HCT116 (cell line): ENCODE measurements at places on chromosomes 11 and 22. TPM values are rescaled to one million over a fixed set of nuclear protein-coding genes. Genes with fewer than 3 reads are reported as not detected.
A peak's percentile ranks its signal among the peaks of the same experiment; 100 is the strongest.

- DNase-seq = no peak
Measured at GRCh38 chr11:35683728-35684339, 21.3 kb downstream of the TRIM44 start.

GRCh38 chr11:889687-890475 is 20.7 kb downstream of the CHID1 start:
- no peak for DNase-seq

DNA sequence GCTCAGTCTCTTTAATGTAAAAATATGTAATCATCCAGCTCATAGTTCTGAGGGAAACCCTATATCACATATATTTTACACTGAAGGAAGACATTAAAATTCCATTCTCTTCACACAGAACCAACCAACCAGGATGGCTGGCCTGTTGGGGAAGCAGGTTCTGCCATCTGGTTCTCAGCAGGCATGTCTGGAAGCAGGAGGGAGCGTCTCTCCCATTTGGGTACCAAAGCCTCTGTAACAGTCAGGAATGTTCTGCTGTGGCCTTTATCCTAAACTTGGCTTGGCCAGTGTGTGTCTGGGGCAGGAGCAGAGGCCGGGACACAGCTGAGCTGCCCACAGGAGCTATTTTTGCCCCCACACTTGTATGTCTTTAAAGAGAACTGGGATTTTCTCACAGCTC is 29.2 kb downstream of the SGSM3 start:
- DNase-seq = no peak

GRCh38 chr11:131486937-131487635 is 116.7 kb downstream of the NTM start:
- no peak for DNase-seq

- no peak for DNase-seq
Measured at GRCh38 chr11:73991471-73992006, 8.9 kb upstream of the UCP2 start.

- DNase-seq = no peak
Measured at GRCh38 chr22:49272546-49273125, 555.0 kb downstream of the BRD1 start.

DNA sequence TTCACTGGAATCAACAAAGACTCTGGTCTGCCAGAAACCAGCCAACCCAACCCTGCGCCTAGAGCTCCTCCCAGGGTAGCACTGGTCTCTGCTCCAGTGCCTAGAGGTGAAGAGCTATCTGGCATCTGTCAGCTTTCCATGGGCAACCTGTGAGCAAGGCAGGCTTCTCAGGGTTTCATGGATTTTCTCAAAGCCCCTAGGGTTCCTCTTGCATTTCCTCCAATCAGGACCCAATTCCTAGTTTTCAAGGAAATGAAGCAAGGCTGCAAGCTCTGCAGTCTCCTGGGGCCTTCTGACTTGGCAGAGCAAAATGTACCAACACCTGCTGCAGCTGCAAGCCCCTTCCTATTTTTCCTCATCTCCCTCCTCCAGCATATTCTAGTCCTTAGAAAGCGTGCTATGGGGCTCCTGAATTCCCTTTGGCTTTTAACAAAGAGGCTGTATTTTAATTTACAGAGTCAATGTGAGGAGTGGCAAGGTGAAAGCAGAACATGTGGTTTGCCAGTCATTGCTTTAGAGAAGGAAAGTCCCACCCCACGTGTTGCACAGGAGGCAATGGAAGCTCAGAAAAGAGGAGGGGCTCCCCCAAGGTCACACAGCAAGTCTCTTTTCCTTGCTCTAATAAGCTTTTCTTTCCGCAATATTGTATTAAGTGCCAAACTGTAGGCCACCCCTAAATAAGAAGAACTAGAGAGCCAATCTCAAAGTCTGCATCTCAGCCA is 33.0 kb upstream of the RIC3 start:
- DNase-seq = no peak

- no peak for DNase-seq
Measured at GRCh38 chr11:117684731-117685130, 112.3 kb downstream of the DSCAML1 start.

DNA sequence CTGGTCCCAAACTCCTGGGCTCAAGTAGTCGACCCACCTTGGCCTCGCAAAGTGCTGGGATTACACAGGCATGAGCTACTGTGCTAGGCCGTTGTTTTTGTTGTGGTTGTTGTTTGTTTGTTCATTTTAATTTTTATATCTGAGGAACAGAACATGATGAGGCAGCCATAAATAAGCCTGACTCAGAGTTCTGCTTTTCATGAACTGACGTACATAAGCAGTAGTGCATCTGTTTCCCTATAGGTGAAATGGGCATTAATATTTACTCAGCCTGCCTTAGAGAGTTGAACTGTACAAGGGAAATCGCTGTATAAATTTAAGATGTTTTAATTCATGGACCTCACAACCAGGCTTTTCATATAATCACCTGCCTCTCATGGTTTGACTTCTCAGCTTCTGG is 80.5 kb downstream of the PDHX start:
- no peak for DNase-seq

- DNase-seq = no peak
Measured at GRCh38 chr11:122192634-122193255, 76.7 kb upstream of the BLID start.

DNA sequence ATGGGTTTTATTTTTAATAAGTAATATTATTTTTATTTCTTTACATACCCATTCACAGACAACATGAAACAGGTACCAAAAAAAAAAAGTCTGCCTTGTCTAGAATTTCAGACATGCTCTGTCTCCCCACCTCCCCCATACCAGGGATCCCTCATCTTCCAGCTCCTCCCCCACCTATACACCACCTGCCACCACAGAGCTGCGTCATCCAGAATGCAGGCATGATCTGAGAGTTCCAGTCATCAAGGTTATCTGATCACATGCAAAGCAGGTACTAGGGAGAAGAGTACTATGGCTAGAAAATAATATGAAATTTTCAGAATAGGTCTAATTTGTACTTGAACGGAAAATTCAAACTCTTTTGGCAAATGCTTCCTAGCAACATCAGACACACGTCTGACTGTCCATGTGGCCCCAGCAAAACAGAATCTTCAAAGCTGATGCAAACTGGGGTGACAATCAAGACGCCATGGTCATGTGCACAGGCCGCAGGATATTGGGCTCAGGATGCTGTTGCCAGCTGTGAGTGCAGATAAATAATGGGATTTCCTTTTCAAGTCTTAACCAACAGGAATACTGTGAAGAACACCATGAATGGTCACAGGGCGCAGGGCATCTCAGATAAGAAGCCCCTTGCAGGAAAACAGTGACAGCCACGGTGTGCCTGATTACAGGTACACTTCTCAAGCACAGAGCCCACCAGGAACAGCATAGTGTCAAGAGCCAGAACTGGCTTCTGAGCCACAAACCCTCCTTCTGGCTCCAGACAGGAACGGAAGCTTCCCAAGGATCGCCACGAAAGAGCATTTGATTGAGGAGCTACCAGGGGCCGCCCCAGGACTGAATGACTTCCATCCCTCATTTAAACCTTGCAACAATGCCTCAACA is 169.5 kb downstream of the EFCAB6 start:
- no peak for DNase-seq

- DNase-seq = peak; percentile 41
Measured at GRCh38 chr11:43567396-43567975, 113.1 kb upstream of the HSD17B12 start.

DNA sequence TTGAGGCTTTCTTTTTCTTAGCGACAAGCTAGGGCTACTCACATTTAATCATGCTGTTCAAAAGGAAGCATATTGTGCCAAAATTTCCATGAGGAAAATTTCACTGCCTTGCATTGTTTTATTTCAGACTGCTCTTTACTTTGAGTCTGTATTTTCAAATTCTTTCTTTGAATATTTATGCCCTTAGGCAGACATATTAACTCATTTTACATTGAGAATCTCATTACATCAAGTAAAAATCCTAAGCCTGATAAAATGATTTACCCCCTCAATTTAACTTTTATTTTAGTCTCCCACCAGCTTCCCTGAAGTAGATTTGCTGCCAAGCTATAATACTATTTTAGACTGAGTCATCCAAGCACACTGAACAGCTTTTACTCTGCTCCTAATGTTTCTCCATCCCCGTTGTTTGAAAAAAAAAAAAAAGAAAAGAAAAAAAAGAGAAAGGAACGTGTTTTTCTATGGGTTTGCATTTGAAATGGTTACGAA is 189.3 kb upstream of the MTMR2 start:
- DNase-seq = no peak

- no peak for DNase-seq
Measured at GRCh38 chr11:86891036-86891435, 64.2 kb downstream of the FZD4 start.

- DNase-seq = no peak
Measured at GRCh38 chr11:120702656-120703055, 191.1 kb downstream of the GRIK4 start.

- DNase-seq = no peak
Measured at GRCh38 chr11:65151331-65151899, 17.1 kb upstream of the SYVN1 start.

DNA sequence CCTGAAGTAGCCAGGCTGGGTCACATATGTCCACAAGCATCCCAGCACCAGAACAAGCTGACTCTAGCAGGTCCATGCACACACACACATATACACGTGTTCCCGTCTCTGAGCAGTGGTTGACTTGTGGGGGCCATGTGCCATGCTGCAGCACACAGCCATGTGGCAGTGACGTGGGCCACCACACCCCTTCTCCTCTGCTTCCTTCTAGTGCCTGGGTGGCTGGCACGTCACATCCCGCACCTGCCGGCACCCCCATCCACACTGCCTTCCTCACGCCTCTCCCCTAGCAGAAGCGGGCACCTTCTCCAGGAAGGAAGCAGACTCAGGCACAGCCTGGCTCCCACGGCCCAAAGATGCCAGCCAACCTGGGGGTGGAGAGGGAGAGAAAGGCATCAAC is 9.5 kb downstream of the SYT7 start:
- no peak for DNase-seq

DNA sequence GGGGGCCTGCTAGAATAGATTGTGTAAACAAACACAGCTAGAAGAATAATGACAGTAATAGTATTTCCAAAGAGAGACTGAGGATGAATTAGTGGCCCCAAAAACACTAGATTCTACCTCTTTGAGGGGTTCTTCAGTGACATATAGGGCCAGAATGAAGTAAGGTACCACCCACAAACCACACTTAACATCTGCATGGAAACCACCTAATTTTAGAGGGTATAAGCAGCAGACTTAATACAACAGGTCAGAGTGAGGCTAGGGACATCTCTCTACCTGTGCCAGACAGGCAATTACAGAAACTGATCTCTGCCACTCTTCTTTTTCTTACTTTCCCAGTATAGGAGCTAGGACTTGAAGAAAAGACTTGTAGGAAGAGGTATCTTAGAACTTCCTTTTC is 20.1 kb downstream of the ELP4 start:
- no peak for DNase-seq

DNA sequence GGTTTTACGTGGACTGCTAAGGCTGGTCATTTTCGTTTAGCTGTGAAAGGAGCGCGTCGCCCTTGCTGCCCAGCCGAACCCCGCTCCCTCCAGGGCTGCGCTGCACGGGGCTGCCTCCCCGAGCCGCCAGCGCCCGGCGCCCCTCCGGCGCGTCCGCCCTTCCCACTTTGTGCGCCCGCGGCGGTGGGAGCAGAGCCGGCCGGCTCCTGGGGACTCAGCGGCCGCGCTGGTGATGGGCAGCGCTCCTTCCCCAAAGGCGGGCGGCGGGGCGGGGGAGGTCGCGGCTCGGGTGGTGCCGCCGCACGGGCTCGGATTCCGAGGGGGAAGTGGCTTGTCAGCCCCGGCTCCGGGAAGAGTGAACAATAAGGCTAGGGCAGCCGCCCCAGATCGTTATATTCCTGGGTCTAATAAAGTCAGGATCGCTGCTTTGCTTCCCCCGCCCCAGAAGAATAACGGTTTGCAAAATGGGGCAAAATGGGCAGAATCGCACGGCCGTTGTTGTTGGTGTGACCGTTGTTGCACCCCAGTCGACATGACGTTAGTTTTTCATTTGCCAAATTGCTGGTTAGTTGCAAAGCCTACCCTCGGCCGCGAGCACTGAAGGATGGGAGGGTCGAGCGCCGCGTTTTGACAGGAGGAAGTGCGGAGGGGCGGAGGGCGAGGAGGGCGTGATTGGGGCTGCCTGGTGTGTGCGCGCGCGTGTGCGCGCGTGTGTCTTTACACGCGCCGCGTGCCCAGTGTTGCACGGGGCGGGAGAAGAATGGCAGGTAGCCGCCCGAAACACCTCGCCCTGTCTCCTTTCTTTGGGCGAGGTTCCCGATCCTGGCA is 745 bp downstream of the NCAM1 start:
- no peak for DNase-seq

- DNase-seq = no peak
Measured at GRCh38 chr11:126748793-126749192, 251.8 kb downstream of the KIRREL3 start.

DNA sequence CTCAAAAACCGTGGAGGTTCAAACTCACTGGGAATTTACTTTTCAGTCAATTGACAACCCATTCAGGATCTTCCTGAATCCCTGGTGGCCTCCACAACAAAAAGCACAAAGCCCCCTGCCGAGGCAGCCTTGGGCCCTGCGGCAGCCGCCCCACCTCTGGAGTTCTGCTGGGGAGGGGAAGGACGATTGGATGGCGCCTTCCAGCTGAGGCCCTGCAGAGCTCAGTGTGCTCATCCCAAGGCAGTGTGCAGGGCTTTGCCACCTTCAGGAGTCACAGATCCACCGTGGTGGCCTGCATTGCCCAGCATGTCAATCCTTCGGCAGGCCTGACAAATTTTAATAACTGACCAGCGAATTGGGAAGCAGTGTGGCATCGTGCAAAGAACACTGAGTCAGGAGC is 7.4 kb downstream of the ZFTA start:
- DNase-seq = no peak

DNA sequence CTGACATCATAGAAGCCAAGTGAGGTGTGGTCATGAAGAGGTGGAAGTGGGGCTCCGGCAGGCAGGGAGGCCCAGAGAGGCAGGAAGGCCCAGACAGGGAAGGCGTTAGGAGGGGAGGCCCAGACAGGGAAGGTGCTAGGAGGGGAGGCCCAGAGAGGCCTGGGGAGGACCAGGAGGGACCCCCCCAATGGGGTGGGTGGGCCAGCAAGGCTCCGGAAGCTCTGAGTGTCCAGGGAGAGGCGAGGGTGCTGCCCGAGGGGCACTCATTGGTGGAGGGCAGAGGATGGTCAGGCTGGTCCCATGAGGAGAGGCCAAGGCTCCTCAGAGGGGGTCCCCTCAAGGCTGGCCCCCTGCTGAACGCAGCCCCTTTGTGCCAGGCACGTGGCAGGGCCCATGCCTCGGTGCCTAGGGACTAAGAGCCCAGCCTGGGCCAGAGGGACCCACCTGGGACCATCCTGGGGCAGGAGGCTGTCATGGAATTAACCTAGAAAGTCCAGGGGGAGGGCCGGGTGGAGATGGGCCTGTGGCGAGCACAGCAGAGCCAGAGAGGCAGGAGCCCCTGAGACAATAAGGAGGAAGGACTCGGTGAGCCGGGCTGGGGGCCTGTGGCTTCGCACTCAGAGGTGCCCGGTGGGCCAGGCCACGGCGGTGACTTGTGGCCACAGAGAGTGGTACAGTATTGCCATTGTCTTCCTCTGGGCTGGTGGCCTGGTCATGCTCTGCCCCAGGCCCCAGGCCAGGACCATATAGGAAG is 12.2 kb downstream of the PHLDA2 start:
- no peak for DNase-seq

The APOA5 gene
- total RNA-seq = 0.12 TPM

The ZNF280A gene
- total RNA-seq = 0.81 TPM

The CAT gene
- total RNA-seq = 50.9 TPM

The HEPN1 gene
- not detected for total RNA-seq

The EFCAB6 gene
- 0.52 TPM for total RNA-seq
